ENCODE measurements at places on chromosomes 2 and 18.
A peak's percentile ranks its signal among the peaks of the same experiment; 100 is the strongest.

GRCh38 chr18:49976795-49977560, 163.6 kb upstream of the ACAA2 start:
- no peak for DNase-seq

DNA sequence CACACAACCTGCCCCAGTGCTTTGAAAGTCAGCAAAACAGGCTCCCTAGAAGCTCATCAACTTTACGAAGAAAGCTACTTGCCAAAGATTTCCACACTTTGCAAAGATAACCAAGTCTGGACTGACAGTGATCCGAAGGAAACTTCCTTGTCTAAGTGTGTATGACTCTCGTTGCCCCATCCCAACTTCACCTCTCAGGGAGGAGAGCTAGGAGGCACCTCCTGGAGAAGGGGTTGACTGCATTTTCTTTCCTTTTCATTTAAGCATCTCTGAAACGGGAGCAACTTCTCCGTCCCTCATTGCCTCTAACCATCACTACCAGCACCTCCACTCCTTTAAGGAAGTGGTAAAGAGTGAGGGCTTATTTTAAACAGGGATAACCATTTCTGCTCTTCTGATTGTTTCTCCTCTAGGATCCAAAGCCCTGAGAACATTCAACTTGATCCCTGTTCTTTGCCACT, 7.0 kb downstream of the ZEB2 start:
- DNase-seq, result no peak

DNA sequence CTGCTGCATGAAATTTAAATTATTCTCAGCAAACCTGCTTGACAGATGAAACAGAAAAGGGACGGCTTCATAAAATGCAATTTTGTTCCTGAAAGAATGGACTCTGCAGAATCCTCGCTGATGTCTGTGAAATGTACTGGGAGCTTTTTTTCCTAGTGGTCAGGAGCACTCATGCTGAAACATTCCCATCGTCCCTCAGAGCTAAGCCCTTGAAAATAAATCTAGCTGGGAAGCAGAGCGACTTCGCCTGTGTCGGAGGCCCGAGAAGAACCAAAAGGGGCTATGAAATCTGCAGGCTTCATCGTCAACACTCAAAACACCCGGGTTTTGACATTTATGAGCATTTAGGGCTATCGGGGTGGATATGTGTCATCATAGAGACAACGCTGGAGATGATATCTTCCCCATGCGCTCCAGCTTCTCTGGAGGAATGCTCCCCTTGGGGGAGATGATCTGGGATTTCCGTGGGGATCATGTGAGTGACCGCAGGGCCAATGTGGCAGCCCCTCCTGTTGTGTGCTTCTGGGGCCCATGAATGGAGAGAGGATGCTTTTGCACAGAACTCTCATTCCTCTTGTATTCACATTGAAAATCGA, 182.3 kb downstream of the KLHL29 start:
- no peak for DNase-seq

- no peak for DNase-seq
Measured at GRCh38 chr2:44388877-44389276, 27.1 kb downstream of the CAMKMT start.

DNA sequence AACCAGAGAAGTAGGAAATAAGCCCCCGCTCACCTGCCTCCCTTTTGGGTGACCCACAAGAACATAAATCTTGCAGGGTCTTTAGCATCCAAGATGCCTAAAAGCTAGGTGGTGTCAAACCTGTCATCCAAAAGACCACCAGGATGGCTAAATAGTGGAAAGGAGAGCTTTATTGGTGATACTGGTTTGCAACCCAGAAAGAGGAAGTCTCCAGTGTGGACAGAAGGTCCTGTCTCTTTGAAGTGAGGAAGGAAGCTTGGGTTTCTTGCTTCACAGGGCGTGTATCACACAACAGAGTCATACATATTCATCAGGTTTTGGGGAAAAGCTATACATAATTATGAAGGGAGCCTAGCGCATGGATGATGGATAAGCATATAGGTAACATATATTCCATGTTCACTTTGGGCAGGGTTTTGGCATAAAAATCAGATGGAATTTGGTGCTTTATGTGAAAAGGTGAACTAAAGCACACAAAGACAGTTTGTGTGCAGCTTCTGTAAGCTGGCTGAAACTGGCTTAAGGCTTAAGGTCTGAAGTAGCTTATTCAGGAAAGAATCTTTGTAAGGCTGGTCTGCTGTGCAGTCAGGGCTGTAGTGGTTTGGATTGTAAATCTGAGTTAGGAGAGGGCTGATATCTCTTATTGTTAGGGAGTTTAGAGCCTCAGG, 102.2 kb upstream of the MSH2 start:
- DNase-seq, result no peak

DNA sequence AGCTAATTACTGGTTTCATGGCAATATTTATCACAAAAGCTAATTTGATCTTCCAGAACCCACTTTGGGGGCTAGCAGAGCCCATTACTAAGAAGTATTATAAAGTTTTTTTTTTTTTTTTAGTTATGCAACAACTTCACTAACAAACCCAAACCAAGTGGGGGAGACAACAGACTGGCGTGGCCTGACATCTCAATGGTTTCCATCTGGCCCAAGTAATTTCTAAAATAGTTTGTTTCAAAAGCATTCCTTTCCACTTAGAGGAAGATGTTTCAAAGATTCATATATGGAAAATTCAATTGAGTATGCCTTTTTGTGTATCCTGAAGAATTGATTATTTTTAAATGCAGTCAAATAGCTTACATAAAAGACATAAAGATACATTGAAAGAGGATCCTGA, 367.1 kb downstream of the HRH4 start:
- DNase-seq, result no peak

- DNase-seq, result no peak
Measured at GRCh38 chr2:176184749-176185148, 3.7 kb upstream of the HOXD1 start.

GRCh38 chr2:199757233-199757870, 93.6 kb downstream of the FTCDNL1 start:
- DNase-seq, result peak; percentile 80

- DNase-seq, result no peak
Measured at GRCh38 chr2:236629961-236630872, 60.6 kb downstream of the ACKR3 start.

DNA sequence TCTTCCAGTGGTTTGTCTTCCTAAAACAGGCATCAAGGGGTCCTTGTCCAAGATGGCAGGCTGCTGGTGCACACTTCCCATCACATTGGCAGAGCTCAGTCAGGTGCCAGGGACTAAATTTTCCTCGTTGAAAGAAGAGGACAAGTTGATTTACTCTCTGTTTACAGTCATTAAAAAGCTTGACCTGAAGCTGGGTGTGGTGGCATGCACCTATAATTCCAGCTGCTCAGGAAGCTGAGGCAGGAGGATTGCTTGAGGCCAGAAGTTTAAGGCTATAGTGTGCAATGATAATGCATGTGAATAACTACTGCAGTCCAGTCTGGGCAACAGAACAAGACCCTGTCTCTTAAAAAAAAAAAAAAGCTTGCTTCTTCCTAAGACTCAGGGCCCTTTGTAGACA, 3.6 kb upstream of the PLB1 start:
- DNase-seq, result no peak

- DNase-seq, result no peak
Measured at GRCh38 chr2:241575624-241576292, 17.2 kb downstream of the BOK start.

GRCh38 chr2:219571311-219572236, at the start of gene OBSL1:
Gene OBSL1 (minus strand): TSS chr2:219571539. CDS start chr2:219571232, 307 bp downstream.
- DNase-seq, result no peak

DNA sequence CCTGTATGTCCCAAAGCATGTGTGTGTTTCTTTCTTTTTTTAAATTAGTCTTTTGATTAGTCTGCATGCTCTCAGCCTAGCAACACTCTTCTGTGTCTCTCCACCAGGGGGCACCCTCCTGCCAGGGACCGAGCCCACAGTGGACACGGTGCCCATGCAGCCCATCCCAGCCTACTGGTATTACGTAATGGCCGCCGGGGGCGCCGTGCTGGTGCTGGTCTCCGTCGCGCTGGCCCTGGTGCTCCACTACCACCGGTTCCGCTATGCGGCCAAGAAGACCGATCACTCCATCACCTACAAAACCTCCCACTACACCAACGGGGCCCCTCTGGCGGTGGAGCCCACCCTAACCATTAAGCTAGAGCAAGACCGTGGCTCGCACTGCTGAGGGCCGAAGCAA, 93.8 kb downstream of the NRP2 start:
- DNase-seq, result no peak

DNA sequence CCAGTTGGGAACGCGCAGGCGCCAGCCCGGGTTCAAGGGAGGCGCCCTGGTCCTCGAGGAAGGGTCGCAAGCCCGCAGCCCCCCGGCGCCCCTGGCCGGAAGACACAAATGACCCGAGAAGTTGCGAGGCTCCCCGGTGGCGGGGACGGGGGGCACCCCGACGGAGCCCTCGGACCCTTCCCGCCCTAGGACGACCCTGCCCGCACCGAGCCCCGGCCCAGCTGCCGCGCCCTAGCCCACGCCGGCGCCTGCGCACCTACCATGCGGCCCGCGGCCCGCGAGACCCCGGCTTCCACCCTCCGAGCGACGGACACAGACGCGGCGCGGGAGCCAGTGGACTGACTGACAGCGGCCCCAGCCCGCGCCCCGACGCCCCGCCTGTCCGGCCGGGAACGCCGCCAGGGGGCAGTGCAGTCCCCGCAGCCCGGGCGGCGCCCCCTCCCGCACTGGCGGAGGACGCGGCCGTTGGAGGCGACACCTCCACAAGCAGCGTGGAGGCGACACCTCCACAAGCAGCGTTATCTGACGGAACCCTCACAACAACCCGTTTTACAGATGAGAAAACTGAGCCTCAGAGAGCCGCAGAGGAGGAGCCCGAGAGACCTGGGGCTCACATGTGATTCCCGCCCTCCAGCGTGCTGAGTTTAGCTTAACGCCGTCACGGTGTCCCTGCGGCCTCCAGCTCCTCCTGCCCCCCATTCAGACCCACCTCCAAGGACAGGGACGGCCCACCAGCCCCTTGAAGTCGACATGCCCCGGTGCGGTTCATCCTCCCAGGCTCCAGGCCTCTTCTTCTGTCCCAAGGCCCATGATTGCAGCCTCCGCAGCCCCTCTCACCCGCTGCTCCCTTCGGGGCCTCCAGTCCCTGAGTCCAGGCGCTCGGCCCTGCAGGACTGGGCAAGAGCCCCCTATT, at the start of gene NMUR1:
NMUR1 (minus strand) TSS at position 347 of the 913 bp plus-strand sequence; CDS start at position 263, 84 bp downstream.
- no peak for DNase-seq

DNA sequence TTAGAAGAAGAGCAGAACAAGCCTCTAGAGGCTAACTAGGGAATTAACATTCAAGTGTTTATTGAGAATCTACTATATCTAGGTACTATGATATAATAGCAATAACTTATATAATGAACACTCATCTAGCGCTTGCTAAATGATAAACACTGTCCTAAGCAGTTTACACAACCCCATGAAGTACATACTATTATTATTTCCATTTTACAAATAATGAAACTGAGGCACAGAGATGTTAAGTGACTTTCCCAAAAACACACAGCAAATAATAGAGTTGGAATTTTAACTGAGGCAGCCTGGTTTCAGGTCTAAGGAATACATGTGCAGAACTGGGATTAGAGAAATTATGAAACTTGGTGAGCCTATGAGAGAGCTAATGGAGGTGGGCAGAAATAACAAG, 893.4 kb downstream of the CPS1 start:
- DNase-seq, result no peak

GRCh38 chr18:46346213-46346612, 242.0 kb downstream of the HAUS1 start:
- no peak for DNase-seq

DNA sequence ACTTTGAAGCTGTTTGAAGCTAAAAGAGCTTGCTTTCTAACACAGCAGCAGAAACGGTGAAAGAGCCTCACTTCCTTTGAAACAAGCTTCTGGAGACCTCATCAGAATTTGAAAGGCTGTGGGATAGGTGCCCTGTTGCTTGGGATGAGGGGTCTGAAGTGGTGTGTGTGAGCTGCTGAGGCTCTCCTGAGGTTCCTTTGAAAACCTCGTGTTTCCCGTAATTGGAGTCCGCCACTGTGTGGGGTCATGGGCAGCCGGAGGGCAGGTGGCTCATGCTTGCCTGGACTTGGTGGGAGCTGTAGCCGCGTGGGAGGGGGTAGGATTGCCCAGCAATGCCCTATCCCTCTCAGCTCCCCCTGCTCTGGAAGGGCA, 34.4 kb downstream of the CABLES1 start:
- DNase-seq, result no peak

- no peak for DNase-seq
Measured at GRCh38 chr18:26780520-26781325, 84.8 kb downstream of the AQP4 start.

- no peak for DNase-seq
Measured at GRCh38 chr18:7812431-7813063, 245.4 kb downstream of the PTPRM start.
